Ascending aorta (tissue), 2 donors: ENCODE measurements at places on chromosomes 4 and X. TPM values are rescaled to one million over a fixed set of nuclear protein-coding genes. Genes with fewer than 3 reads are reported as not detected.

The FAT1 gene
- 52.9 TPM for total RNA-seq

The ENPP6 gene
- not detected for total RNA-seq

- no peak for DNase-seq
These were observed 637.8 kb downstream of the BCOR start for GRCh38 chrX:39459952-39460351.

GRCh38 chr4:112343330-112344080, 46.3 kb downstream of the ALPK1 start:
- no peak for DNase-seq

The ENAM gene
- total RNA-seq = not detected

GRCh38 chr4:141652161-141652778, 15.9 kb downstream of the IL15 start:
- no peak for DNase-seq

GRCh38 chr4:104188301-104188700, 306.4 kb downstream of the CXXC4 start:
- no peak for DNase-seq
